ENCODE measurements at places on chromosomes 1 and 21. TPM values are rescaled to one million over a fixed set of nuclear protein-coding genes. Genes with fewer than 3 reads are reported as not detected.

- H3K4me3 ChIP-seq: no peak overlapping the region
- H3K27me3 ChIP-seq: no peaks in the 10 kb centered on the region
- H3K4me1 ChIP-seq: no peaks in the 10 kb centered on the region
- H3K36me3 ChIP-seq: no peaks in the 10 kb centered on the region
- H3K27ac ChIP-seq: no peak overlapping the region
- no peak for DNase-seq
Measured at GRCh38 chr1:191350938-191351337, 807.3 kb upstream of the RGS18 start.

GRCh38 chr21:37368541-37369279, 2.1 kb downstream of the DYRK1A start:
- no peaks in the 10 kb centered on the region for H3K36me3 ChIP-seq
- H3K27ac ChIP-seq: peak overlapping the region; percentile 100
- H3K4me1 ChIP-seq: peaks cover 15% of the 10 kb centered on the region
- peak overlapping the region; percentile 69 for H3K4me3 ChIP-seq
- no peak for DNase-seq

GRCh38 chr1:215160351-215160750, 77.8 kb downstream of the KCNK2 start:
- H3K27ac ChIP-seq: no peak overlapping the region
- DNase-seq: no peak
- no peak overlapping the region for H3K4me3 ChIP-seq
- H3K27me3 ChIP-seq: no peaks in the 10 kb centered on the region

DNA sequence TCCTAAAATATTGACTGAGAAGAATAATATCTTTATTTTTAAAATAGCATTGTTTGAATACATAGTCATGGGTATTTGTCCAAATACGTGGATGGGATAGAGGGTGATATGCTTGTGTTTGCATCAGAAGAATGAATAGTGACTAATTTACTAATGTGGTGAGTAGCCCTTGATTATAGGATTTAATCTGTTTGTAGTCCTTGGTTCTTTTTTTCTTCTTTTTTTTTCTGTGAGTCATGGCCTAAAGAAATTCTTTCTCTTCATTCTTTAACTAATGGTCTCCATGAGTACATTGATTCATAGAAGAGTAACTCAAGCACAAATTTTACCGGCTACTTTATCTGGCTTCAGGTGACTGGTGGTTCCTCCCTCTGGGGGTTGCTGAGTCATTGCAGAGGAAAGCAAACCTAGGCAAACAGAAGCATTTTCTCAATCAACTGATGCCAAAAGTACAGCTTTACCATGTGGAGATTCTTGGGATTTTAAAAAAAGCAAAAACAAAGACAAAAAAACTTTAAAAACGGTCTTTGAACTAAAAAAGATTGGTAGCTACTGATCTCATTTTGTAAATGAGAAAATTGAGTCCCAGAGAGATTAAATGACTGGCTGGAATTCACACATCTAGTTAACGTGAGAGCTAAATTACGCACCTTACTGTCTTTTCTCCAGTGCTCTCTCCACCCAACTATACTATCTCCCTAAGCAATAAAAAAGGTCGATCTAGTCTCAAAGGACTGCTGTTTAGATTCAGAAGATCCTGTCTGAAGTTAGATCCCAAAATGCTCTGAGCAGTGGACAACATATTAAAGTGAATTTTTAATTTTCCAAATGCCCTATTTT, 40.5 kb downstream of the AK5 start:
- no peak overlapping the region for H3K4me3 ChIP-seq
- no peaks in the 10 kb centered on the region for H3K27me3 ChIP-seq
- H3K27ac ChIP-seq: no peak overlapping the region
- H3K36me3 ChIP-seq: no peaks in the 10 kb centered on the region
- DNase-seq: no peak
- no peaks in the 10 kb centered on the region for H3K4me1 ChIP-seq

The ZC3H12A gene
- total RNA-seq: 5.8 TPM

The NBPF14 gene
- total RNA-seq: 29.7 TPM

The OR2W3 gene
- 3.6 TPM for total RNA-seq

The OR6K3 gene
- not detected for total RNA-seq

Measured in breast epithelium (tissue), 4 donors.